ENCODE measurements at places on chromosomes 7 and 10. TPM values are rescaled to one million over a fixed set of nuclear protein-coding genes. Genes with fewer than 3 reads are reported as not detected.

STEAP4 gene
- total RNA-seq, result 23.6 TPM

MYPN gene
- 0.08 TPM for total RNA-seq

- ATAC-seq, result no peak
Measured at GRCh38 chr7:41415471-41416207, 287.3 kb downstream of the INHBA start.

HOXA3 gene
- total RNA-seq, result 5.4 TPM

ANXA8L1 gene
- 193 TPM for total RNA-seq

GLRX3 gene
- total RNA-seq, result 109 TPM

- ATAC-seq, result peak; percentile 39
Measured at GRCh38 chr7:10022957-10023356, 950.7 kb upstream of the PHF14 start.

GRCh38 chr10:28432210-28432676 lies 100.7 kb upstream of the WAC start:
- peak; percentile 69 for ATAC-seq

TAF5 gene
- total RNA-seq, result 2.6 TPM

GRCh38 chr7:150754951-150755350 lies 17.7 kb downstream of the GIMAP5 start:
- no peak for ATAC-seq

PIP gene
- 0.56 TPM for total RNA-seq

DNA sequence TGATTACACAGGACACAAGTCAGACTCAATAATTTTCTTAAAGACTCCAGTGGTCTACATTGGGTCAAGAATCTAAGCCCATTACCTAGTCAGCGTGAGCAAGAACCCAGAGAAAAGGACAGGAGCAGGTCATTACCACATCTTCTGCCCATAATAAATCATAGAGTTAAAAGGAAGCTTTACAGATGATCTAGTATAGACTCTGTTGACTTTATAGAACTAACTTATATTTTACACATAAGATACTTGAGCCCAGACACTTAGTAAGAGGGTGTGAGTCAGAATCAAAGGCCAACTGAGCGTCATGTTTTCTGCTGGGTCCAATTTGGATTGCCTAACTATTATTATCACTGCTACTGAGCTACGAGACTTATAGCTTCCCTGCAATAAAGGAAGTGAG lies 206.1 kb upstream of the NPSR1 start:
- ATAC-seq, result no peak

EPO gene
- not detected for total RNA-seq

IMMP2L gene
- 8.8 TPM for total RNA-seq

- ATAC-seq, result no peak
Measured at GRCh38 chr10:18246967-18247366, 106.7 kb downstream of the CACNB2 start.

SLC26A3 gene
- 0.44 TPM for total RNA-seq

ELN gene
- 4.9 TPM for total RNA-seq

DNA sequence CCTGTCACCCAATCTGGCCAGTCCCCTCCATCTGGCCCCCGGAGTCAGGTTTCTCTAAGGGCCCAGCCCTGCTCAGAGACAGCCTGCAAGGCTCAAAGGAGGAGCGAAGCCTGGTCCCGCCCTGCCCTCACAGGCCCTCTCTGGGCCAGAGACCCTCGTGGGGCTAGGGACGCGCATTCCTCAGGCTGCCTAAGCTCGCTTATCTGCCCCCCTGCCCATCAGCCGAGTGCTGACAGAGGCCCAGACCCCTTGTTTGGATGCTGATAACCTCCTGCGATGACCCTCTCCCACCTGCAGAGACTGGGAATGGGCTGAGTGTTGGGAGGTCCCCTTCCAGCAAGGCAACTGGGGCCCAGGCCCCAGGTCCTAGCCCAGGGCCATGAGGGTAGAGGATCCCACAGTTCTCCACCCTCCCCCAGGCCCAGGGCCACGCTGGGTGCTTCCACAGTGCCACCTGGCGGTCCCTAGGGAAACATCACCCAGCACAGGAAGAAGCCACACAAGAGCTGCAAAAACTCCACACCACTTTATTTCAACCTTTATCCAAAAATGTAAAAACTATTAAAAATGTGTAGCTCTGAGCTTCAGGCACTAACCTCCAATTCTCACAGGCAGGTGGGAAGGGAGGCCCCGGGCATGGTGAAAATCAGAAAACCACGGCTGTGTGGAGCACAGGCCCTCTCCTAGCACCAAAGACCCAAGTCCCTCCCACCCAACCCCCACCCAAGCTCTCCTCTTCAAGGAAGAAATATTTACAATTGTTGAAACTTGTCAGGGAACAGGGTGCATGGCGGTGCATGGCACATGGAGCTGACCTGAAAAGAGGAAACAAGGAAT lies 2.2 kb downstream of the NPM3 start:
- peak; percentile 56 for ATAC-seq

DNA sequence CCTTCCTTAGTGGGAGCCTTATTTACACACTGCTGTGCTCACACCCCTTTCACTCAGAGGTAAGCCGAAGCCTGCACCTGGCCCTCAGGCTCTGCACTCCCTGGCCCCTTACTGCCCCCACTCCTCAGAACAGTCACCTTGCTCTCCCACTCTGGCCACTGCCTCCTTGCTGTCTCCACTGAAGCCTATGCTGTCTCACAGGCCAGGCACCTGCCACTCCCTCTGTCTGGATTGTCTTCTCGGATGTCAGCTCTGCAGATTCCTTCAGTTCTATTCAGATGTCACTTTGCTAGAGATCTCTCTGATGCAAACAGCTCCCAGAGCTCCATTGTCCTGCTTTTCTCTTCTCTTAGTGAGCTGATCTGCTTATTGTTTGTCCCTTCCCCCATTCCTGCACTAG lies 390.7 kb downstream of the DPP6 start:
- no peak for ATAC-seq

PIK3CG gene
- 0.56 TPM for total RNA-seq

CUBN gene
- total RNA-seq, result 0.12 TPM

MYOF gene
- 134 TPM for total RNA-seq

- ATAC-seq, result no peak
Measured at GRCh38 chr10:44344727-44345126, 40.2 kb downstream of the CXCL12 start.

DNA sequence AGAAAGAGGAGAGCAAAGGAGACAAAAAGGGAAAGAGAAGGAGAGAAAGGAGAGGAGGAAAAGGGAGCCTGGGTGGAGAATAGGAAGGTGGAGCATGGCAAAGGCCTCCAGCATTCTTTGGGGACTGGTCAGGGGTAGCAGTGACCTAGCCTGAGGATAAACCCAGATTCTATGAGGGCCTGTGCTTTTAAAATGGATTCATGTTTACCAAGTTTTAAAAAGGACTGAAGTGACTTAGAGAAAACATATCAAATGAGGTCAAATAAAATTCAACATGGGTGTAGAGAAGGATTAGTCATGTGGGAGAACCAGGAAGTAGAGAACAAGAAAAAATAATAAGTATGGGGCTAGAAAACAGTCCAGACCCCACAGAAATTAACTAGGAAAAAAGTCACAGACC lies 20.7 kb downstream of the CREB3L2 start:
- peak; percentile 12 for ATAC-seq

OGDHL gene
- 0.52 TPM for total RNA-seq

Data from esophagus mucosa (tissue), 1 donor.